ENCODE measurements at places on chromosomes 16 and 17.

GRCh38 chr17:56096026-56096810 is 57.1 kb upstream of the ANKFN1 start:
- no peak for DNase-seq

DNA sequence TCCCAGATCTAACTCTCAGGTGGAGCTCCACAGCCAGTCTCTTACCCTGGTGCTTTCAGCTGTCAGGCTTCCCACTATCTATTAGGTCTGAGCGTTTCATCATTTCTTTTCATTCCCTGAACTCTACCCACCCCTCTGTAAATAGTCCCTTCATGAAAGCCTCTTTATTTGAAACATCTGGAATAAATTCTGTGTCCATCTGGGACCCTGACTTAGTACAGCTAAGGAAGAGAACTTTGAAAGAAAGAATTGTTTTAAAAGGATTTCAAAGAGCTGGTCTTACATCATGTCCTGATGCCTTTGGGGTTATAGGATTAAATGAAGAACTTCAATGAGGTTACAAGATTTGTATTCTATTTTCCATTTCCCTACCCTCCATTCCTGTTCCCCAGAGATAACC is 388.5 kb upstream of the CA10 start:
- DNase-seq = no peak

- peak; percentile 48 for DNase-seq
Measured at GRCh38 chr16:68839831-68840230, 3.5 kb upstream of the TANGO6 start.

DNA sequence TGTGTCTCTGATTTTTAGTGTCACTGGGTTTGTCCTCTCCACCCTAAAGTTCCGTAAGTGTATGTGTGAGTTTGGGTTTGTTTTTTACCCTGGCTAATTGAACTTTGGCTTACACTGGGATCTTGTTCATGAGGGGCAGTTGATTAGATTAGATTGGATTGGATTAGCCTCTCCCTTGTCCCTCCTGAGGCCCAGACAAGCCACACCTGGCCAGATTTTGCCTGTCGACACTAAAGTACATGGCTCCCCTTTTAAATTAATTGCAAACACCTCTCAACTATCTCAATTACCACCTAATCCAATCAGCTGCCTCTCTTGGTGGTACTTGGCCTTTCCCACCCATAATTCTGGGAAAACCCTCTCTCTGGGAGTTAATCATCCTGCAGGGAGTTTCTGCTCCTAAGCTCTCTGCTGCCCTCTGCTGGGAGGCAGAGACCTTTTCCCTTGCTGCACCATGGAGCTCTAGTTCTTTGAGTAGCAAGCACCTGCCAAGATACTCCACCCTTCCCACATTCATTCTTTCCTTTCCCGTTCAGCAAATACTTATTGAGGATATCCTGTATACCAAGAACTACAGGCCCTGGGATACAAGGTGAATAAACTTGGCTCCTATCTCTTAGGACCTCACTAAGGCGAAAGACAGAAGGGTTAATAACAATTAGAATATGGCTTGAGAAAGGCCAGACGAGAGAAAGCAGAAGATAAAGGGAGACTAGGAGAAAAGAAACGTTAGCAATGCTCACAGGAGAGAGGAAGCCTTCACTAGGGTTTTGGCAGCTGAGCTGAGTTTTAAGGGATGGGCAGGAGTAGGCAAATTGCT is 60.0 kb upstream of the MPHOSPH6 start:
- DNase-seq = peak; percentile 72

DNA sequence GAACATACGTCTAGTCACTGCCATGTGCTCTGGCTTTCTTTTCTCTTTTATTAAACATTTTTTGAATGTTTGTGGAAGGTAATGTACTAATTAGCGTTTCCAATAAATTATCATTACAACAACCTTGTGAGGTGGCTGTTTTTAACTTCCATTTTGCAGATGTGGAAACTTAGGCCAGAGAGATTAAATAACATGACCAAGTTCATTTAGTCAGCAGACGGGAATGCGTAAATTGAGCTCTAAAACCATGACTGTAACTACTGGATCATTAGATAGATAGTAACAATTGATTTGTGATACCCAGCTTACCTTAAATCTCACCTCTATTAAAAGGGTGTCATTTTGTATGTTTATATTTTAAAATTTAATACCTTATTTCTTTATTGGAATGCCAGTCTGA is 49.4 kb downstream of the RABEP1 start:
- no peak for DNase-seq

DNA sequence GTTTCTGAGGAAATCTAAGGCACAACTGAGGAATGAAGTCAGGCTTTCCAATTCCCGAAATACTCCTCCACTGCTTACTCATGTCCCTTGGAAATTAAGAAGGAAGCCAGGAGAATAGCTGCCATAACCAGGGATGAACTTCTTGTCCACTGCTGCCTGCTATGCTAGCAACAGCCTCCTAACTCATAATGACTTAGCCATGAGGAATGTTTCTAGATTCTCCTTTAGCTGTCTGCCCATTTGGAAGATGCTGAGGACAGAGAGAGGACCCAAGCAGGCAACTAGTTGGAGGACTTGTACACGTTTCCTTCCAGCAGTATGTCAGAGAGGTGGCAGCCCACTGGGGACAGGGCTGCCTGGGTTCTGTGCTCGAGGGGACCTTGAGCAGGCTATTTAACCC is 939 bp upstream of the CCL2 start:
- DNase-seq = no peak

DNA sequence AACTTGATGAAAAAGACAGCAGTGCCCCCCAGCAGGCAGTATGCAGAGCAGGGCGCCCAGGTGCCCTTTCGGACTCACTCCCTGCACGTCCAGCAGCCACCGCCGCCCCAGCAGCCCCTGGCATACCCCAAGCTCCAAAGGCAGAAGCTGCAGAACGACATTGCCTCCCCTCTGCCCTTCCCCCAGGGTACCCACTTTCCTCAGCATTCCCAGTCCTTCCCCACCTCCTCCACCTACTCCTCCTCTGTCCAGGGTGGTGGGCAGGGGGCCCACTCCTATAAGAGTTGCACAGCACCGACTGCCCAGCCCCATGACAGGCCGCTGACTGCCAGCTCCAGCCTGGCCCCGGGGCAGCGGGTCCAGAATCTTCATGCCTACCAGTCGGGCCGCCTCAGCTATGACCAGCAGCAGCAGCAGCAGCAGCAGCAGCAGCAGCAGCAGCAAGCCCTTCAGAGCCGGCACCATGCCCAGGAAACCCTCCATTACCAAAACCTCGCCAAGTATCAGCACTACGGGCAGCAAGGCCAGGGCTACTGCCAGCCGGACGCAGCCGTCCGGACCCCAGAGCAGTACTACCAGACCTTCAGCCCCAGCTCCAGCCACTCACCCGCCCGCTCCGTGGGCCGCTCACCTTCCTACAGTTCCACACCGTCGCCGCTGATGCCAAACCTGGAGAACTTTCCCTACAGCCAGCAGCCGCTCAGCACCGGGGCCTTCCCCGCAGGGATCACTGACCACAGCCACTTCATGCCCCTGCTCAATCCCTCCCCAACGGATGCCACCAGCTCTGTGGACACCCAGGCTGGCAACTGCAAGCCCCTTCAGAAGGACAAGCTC is 43.2 kb downstream of the SREBF1 start:
- no peak for DNase-seq

GRCh38 chr16:9370061-9370491 is 278.6 kb downstream of the HAPSTR1 start:
- no peak for DNase-seq

All from prostate gland (tissue), 2 donors.